ENCODE measurements at places on chromosomes 4 and X.

DNA sequence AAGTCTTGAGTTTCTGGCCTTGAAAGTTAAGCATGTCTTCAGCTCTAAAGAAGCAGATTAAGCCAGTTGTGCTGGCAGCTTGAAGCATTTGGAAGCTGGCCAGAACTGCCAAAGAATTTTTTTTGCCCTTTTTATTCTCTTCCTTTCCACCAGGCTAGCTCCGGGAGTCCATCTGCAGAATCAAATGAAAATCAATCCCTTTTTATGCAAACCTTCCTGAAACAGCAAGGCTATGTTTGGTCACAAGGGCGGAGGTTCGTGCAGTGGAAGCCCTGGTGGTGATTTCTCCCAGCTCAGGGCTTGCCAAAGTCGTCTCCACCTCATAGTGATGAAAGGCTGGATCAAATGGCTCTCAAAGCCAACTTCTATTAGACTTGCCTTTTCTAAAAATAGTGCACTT is 21.6 kb upstream of the C4orf54 start:
- no peak for DNase-seq

- DNase-seq: no peak
Measured at GRCh38 chrX:102672856-102673255, 21.6 kb downstream of the GPRASP1 start.

- no peak for DNase-seq
Measured at GRCh38 chrX:22163326-22163725, 109.4 kb upstream of the CBLL2 start.

DNA sequence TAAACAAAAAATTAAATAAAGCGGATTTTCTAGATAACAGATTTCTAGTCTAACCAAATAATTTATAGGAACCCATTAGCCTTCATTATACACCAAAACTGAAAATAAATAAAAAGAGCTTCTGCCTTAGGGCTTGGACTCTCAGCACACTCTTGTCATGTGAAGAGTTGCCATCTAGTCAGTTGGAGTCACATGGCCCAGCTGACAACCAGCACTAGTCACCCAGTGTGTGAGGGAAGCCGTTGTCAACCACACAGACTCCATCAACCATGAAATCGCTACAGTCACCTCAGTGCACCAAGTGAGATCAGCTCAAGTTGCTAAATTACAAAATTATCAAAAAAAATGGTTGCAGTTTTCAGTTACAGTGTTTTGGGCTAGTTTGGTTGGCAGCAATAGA is 470.0 kb downstream of the GASK1B start:
- DNase-seq: no peak

- no peak for DNase-seq
Measured at GRCh38 chr4:73197220-73197619, 61.4 kb downstream of the ANKRD17 start.

- no peak for DNase-seq
Measured at GRCh38 chrX:64427787-64428186, 32.5 kb upstream of the MTMR8 start.

- DNase-seq: no peak
Measured at GRCh38 chrX:68848189-68848940, 19.5 kb downstream of the EFNB1 start.

GRCh38 chr4:125022855-125023501 is 291.8 kb upstream of the FAT4 start:
- no peak for DNase-seq

Data from amniotic stem cell (primary cell).